ENCODE measurements at places on chromosomes 16 and 17.

- DNase-seq: no peak
These were observed 360.3 kb upstream of the KIF2B start for GRCh38 chr17:53462393-53462811.

DNA sequence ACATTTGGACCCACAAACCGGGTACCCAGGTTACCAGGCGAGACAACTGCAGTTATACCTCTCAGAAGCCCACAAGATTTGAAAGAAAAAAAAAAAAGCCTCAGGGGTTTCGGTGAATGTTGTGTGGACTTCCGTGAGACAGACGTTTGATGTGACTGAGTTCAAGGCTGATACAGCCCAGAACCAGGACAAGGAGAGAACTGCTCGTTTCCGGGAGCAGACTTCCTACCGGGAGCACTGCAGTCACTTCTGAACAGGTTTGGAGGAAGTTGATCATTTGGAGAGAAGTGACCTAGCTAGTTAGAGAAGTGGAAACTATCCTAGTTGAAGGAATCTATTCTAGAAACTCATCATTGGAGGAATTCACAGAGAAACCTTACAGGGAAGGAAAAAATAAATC is 847 bp downstream of the CKLF start:
- DNase-seq: no peak

- no peak for DNase-seq
These were observed at the start of gene SPEM1 for GRCh38 chr17:7419819-7420610. SPEM1 (plus strand) TSS chr17:7420324; CDS start chr17:7420385, 61 bp downstream.

DNA sequence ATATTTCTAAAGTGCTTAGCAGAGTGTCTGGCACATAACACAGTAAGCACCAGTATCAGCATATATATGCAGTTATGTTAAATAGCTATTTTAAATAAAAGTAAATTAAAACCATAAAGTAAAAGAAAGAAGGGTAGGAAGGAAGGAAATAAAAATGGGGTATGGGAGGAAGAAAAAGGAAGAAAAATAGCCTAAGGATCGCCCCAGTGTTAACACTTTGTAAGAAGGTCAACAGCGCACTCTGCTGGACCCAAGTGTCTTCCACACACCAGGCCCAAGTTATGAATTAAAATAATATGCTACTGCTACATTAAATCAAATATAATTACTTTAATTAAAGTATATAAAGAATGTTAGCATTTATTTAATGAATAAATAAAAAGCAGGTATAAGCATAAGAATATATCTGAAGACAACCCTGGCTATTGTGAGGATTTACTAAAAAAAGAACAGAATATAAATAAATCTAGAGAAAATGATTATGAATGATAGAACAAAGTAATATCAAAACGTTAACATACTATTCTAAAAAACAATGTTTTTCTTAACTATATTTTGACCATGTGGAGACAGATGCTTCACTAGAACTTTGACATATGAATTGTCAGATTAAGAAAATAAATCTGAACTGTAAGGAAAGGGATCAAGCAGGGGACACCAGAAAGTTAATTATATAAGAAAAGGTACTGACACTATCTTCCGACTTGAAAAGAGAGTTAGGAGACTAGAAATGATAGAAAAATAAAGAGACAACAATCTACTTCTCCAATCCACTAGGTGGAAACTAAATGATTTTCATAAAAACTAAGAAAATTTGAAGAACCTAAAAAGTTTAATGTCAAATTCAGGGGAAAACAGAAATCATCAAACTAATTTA is 25.9 kb downstream of the BRIP1 start:
- peak; percentile 64 for DNase-seq

- no peak for DNase-seq
These were observed 101.6 kb downstream of the CYTH1 start for GRCh38 chr17:78680436-78680835.

- no peak for DNase-seq
These were observed 1.5 kb upstream of the PRKCA start for GRCh38 chr17:66300956-66301355.

DNA sequence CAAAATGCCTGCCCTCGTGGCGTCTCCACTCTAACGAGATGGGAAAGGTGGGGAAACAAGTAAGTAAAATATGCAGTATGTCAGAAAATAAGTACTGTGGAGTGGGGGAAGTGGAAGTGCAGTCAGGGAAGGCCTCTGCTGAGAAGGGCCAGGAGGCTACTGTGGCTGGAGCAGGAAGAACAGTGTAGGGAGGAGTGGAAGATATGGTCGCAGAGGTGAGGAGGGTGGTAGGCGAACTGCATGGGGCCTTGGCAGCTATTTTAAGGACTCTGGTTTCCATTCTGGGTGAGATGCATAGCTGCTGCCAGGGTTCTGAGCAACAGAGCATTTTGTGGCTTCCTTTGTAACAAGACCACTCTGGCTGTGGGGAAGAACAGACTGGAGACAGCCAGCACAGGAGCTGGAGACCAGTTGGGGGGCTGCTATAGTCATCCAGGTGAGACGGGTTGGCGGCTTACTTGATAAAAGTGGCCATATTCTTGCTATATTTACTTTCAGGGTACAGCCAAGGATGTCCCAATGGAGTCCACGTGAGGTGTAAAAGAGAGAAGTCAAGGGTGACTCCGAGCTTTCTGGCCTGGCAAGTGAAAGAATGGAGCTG is 42.6 kb downstream of the CYTH1 start:
- no peak for DNase-seq

- no peak for DNase-seq
These were observed 7.9 kb upstream of the ALDH3A1 start for GRCh38 chr17:19755821-19756510.

GRCh38 chr16:78551487-78552085 is 452.1 kb downstream of the WWOX start:
- no peak for DNase-seq

GRCh38 chr17:57133486-57133885 is 48.4 kb downstream of the AKAP1 start:
- no peak for DNase-seq

DNA sequence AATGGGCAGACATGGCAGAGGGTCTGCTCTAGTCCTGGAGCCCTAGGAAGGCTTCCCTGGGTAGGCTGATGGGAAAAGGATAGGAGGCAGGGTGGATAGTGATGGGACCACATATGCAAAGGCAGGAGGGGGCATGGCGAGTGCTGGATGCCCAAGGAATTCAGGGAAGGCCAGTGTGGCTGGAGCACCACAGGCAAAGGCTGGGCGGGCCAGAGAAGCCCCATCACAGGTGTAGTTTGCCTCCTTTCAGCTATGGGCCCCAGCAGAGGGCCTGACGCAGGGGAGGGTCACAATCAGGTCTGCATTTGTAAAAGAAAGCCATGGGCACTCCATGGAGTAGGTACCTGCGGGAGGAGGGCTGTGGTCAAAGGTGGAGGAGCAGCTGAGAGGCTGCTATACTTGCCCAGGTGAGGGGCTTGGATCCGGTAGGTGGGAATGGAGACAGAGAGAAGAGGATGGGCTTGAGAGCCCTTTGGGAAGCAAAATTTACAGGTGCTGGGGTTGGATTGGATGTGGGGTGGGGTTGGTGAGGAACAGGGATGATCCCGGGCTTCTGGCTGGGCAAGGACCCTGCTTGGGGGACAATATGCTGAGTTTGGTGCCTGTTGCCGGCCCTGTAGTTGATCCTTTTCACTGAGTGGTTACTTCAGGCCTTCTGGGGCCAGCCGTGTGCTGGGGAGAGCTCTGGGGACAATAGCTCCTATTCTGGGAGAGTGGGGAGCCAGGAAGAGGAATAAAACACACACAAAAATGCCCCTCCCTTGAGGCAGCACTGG is 6.5 kb upstream of the COL1A1 start:
- DNase-seq: no peak

DNA sequence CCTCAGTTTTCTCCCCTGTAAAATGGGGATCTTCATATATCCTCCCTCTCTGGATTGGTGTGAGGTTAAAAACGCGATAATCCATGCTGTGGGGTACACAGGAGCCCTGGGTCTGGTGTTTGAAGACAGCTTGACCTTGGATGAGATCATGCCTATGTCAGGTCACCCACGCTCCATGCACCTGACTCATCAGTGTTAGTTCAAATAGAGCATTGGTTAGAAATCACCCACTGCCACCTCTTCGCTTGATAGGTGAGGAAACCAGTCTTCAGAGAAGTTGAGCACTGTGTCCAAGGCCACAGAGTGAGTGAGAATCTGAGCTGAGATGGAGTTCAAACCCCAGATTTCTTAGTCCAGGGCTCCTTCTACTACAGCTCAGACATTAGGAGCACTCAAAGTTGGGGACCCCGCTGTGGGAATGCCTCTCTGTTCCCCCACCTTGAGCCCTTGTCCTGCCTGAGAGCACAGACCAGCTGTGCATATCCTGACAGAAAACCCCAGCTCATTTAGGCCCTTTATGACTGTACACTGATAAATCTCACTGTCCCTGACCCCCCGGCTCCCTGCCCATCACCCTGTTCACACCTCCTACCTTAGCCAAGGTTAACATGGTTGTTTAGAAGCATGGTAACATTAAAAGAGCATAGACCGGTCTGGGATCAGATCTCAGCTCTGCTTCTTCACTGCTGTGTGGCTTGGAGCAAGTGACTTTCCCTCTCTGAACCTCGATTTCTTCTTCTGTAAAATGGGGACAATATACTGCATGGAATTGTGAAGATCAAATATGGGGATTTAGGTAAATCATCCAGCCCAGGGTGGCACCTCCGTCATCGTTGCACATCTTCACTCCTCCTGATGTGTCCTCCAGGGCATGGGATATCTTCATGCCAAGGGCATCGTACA is 22.4 kb upstream of the LGALS9 start:
- no peak for DNase-seq

- no peak for DNase-seq
These were observed 54.3 kb downstream of the ELAC2 start for GRCh38 chr17:12963505-12963904.

DNA sequence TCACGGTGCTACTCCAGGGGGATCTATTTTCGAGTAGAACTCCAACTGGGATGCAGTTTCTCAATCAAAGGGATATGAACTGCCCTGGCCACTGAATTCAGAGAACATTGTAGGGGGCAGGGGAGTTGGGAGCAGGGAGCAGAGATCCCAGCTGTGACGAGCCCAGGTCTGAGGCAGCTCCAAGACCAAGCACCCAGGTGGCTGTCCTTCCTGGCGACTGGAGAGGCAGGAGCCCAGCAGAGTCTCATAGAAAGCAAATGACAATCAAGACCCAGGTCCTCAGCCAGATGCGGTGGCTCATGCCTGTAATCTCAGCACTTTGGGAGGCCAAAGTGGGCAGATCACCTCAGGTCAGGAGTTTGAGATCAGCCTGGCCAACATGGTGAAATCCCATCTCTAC is 60.1 kb downstream of the TK2 start:
- no peak for DNase-seq

DNA sequence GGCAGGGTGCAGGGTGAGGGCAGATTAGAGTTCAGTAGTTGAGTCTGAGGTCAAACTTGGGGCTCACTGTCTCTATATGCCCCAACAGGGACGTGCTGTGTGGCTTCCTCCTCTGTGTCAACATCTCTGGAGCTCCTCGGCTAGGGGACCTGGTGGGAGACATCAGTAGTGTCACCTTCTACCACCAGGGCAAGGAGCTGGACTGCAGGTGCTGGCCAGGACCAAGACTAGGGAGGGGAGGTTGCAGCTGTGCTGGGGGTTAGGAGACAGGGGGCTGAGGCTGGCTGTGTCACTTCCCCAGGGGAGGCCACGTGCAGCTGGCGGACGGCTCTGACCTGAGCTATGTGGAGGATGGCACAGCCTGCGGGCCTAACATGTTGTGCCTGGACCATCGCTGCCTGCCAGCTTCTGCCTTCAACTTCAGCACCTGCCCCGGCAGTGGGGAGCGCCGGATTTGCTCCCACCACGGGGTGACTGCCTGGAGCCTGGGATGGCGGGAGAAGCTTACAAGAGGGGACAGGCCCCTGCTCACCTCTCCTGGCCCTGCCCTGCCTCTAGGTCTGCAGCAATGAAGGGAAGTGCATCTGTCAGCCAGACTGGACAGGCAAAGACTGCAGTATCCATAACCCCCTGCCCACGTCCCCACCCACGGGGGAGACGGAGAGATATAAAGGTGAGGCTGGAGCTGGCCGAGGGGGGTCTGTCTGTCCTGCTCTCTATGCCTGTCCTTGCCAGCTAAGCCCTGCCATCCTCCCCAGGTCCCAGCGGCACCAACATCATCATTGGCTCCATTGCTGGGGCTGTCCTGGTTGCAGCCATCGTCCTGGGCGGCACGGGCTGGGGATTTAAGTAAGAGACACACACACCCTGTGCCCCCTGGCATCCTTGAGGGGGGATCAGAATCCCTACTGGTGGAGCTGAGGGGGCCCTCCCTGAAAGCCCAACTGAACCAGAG is 18.9 kb downstream of the ADAM11 start:
- no peak for DNase-seq

- DNase-seq: no peak
These were observed 26.1 kb upstream of the AMZ2 start for GRCh38 chr17:68221786-68222185.

- no peak for DNase-seq
These were observed 145.0 kb upstream of the HS3ST4 start for GRCh38 chr16:25546791-25547190.

- no peak for DNase-seq
These were observed 408.6 kb downstream of the SOX9 start for GRCh38 chr17:72529386-72529785.

DNA sequence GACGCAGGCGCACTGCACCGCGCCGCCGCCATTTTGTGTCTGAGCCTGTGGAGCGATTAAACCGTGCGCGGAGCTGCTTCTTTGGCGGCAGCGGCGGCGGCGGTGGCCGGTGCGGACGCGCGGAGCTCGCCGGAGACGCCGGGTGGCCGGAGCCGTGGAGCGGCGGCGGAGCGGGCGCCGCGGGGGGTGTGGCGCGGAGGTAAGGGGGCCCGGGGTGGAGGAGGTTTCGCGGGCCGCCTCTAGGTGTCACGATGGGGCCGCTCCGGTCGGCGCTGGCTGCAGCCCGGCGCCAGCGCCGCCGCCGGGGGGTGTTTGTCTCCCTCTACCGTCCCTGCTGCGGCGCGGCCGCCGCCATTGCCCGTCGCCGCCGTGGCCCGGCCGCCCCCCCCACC is at the start of gene CTCF:
TSS of gene CTCF (plus strand) at position 1 of the 392 bp plus-strand sequence. CDS start 48,307 bp downstream, outside the sequence.
- no peak for DNase-seq

DNA sequence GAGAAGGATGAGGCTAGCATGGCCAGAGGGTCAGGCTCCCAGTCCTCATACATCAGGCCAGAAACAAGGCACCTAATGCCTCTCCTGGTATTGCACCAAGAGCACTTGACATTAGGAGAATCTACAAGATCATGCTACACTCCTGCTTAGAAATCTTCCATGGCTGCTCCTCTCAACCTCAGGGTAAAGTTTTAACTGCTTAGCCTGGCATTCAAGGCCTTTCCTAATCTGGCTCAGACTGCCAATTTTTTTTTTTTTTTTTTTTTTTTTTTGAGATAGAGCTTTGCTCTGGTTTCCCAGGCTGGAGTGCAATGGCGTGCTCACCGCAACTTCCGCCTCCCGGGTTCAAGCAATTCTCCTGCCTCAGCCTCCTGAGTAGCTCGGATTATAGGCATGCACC is 8.2 kb downstream of the PIP4K2B start:
- no peak for DNase-seq

- no peak for DNase-seq
These were observed 6.4 kb downstream of the HAS3 start for GRCh38 chr16:69111876-69112230.

- peak; percentile 92 for DNase-seq
These were observed 94.4 kb upstream of the CIBAR2 start for GRCh38 chr16:85206472-85207356.
